Lung (tissue), 17 donors: ENCODE measurements at places on chromosomes 1 and 21.

DNA sequence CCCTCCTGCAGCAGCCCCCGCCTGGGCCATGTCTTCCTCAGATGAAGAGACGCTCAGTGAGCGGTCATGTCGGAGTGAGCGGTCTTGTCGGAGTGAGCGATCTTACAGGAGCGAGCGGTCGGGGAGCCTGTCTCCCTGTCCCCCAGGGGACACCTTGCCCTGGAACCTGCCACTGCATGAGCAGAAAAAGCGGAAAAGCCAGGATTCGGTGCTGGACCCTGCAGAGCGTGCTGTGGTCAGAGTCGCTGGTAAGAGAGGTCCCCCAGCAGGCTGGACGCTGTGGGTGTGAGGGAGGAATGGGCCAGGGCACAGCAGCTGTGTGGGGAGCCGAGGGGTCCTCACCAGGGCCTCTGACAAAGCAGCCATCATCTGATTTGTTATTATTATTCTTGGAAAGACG lies 58.0 kb downstream of the NDUFS5 start:
- no peak for DNase-seq

- DNase-seq = no peak
Measured at GRCh38 chr1:246295968-246296367, 211.1 kb downstream of the SMYD3 start.

- DNase-seq = no peak
Measured at GRCh38 chr1:110102081-110102480, 10.2 kb upstream of the UBL4B start.

- DNase-seq = no peak
Measured at GRCh38 chr1:16122916-16123315, 33.0 kb downstream of the EPHA2 start.

GRCh38 chr21:25997788-25998611 lies 172.6 kb downstream of the APP start:
- peak; percentile 64 for DNase-seq

GRCh38 chr21:38936240-38936639 lies 130.5 kb downstream of the ETS2 start:
- DNase-seq = no peak

DNA sequence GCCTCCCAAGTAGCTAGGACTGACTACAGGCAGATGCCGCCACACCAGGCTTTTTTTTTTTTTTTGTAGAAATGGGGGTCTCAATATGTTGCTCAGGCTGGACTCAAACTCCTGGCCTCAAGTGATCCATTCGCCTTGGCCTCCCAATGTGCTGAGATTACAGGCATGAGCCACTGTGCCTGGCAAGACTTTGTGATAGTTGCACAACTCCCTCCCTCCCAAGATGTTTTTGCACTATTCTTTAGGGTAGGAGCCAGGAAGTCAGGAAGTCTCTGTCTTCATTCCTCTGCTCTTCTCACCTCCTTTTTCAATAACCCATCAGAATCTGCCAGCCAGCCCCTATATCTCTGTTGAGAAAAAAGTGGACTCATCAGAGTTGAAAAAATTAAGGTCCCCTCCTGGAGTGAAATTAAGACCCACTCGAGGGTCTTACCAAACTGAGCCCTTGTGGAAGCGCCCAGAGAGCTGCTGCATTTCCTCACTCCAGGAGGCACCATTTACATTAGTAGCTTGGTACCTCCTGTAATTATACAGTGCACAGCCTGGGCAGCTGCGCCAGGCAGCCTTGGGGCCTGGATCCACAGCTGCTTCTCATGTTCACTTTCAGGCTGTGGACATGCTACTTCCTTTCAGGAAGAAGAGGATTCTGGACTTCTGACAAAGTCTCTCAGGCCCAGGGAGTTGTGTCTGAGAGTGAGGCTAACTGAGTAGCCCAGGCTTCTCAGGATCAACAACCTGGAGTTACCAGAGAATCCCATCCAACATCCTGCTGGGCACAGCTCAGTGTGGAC lies 24.0 kb downstream of the TCEA3 start:
- DNase-seq = no peak

- DNase-seq = peak; percentile 48
Measured at GRCh38 chr1:89754518-89754917, 66.3 kb upstream of the LRRC8D start.

DNA sequence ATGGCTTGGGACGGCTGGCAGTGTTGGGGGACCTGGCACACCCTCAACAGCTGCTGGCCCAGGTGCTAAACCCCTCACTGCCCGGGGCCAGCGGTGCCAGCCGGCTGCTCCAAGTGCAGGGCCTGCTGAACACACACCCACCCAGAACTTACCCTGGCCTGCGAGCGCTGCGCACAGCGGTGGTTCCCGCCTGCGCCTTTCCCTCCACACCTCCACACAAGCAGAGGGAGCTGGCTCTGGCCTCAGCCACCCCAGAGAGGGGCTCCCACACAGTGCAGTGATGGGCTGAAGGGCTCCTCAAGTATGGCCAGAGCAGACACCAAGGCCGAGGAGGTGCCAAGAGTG lies 67.9 kb downstream of the FMO4 start:
- no peak for DNase-seq

DNA sequence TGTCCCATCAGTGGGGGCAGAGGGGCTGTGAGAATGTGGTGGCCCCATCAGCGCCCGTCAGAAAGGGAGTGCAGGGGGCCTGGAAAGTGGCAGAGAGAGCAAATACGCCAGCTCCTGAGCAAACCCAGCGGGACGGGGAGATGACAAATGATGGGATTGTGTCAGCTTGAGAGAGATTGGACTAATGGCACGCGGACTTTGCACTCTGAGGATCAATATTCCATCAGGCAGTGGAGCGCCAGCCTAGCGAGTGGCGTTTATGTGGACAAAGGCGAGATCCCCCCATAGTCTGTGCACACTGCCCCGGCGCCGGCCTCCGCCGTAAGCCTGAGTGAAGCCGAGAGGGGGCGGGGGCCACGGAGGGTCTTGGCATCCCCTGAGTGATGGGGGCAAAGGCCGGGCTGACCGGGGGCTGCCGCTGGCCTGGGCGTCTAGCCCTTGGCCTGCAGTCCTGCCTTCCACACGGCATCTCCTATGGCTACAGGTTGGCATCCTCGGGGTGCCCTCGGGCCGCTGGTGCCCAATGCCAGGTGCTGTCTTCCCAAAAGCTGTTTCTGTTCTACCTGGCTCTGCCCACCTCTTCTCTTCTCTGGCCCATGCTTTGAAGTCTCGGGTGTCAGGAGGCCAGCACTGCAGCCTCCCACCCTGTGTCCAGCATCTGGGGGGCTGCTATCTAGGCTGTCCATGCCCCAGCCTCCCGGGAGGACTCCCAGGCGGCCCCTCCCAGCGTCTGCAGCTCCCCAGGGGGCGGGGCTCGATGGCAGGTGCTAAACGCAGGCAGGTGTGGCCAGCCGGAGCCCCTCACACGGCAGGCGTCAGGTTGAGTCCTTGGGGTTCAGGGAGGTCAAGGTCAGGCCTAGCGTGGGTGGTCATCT lies 46.5 kb downstream of the PRDM16 start:
- DNase-seq = no peak

- DNase-seq = no peak
Measured at GRCh38 chr1:200351826-200352549, 57.8 kb downstream of the ZNF281 start.

DNA sequence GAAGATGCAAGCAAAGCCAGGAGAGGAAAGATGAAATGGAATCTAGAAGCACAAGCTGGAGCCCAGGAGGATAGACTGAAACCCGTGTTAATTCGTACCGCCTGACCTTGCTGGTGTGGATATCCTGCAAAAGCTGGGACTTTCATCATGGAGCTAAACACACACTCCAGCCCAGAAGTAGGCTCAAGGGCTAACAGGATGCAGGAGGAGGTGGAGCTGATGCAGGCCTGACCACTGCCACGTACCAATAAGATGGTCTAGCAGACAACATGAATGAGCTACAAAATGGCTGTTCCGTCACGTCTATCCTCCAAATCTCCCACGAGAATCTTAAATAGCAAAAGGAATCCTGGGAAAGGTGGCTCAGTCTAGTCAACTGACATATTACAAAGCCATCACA lies 270.3 kb downstream of the SDCCAG8 start:
- no peak for DNase-seq

GRCh38 chr1:66323958-66324625 lies 209.9 kb upstream of the SGIP1 start:
- DNase-seq = no peak

DNA sequence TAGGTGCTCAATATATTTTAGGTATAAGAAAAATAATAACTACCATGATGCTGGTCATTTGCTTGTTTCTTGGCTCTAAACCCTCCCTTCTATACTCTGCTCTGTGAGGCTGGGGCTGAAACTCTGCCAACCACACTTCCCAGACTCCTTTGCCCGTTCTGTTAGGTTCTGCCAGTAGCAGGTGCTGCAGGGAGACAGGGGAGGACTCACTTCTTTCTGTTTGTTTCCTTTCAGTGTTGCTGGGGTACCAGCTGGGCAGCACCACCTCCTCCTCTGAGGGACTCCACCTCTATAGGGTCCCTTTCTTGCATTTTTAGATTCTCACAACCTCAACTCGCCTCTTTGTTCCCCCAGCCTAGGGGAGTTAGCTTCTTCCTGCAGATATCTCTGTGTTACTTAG lies 17.0 kb upstream of the SH2D2A start:
- DNase-seq = no peak

- no peak for DNase-seq
Measured at GRCh38 chr21:31420354-31420753, 76.3 kb upstream of the TIAM1 start.

DNA sequence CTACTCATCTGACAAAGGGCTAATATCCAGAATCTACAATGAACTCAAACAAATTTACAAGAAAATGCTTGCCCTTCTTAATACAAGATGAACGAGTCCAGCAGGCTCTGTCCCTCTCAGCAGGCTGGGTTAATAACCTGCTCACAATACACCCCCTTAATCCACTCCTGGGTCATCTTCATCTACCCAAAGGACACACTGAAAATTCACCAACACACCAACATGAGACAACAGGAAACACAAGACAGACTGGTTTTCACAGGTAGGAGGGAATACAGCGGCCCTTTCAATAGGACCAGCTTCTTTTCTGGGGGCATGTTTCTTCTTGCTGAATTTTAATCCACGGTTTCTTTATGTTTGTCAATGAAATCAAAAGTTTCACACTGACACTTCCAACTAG lies 44.6 kb downstream of the SUSD4 start:
- no peak for DNase-seq

GRCh38 chr21:39555911-39556590 lies 56.7 kb upstream of the B3GALT5 start:
- peak; percentile 55 for DNase-seq

GRCh38 chr1:119046785-119047438 lies 58.8 kb upstream of the TBX15 start:
- peak; percentile 86 for DNase-seq

GRCh38 chr21:33419538-33420123 lies 16.4 kb downstream of the IFNGR2 start:
- no peak for DNase-seq

- no peak for DNase-seq
Measured at GRCh38 chr1:1241588-1242219, 4.8 kb downstream of the C1QTNF12 start.

DNA sequence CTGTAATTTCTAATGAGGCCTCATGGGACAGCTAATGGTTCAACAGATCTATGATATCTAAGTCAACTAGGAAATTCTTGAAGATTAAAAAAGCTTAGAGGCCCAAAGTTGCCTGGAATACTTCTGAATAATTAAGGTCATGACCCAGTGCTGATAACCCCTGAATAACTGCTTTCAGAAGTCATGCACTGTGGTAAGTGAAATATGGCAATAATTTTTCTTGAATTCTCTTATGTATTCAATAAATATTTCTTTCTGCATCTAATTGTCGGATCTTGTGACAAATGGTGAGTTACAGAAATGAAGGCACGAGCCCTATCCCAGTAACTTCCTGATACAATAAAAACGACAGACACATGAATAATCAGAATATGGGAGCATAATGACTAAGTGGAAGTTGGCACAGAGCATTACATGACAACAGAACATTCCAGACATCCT lies 219.3 kb upstream of the GREM2 start:
- DNase-seq = no peak

DNA sequence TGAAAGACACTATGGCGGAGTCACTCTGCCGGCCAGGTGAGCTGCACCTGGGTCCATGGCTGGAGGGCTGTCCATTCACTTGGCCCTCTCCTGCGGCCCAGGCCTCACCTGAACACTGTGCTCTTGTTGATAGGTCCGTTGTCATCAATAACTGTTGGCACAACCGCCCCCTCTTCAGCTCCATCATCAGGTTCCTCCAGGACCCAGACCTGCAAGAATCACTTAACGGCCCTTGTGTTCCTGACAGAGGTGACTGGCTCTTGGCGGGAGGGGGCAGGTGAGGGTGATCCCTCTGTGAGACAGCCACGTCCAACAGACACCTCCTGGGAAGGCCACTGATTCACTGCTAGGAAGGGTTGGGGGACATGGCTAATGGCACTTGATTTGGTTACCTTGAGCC lies 54.9 kb downstream of the INAVA start:
- DNase-seq = no peak

DNA sequence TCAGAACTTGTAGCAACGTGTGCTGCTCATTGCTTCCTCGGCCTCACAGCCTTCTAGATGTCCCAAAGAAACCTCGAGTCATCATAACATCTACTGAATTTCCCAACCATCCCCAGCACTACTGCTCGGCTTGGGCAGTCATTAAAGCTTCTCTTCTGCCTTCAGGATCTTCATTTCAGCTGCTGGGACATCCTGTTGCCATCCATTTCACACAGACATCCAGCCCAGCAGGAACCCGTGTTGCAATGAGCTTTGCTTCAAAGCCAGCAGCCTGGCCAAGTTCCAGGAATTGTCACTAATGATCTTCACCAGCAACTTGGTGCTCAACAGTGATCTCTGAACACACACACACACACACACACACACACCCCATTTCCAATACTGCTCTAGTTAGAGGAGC lies 18.5 kb downstream of the WLS start:
- DNase-seq = peak; percentile 95

DNA sequence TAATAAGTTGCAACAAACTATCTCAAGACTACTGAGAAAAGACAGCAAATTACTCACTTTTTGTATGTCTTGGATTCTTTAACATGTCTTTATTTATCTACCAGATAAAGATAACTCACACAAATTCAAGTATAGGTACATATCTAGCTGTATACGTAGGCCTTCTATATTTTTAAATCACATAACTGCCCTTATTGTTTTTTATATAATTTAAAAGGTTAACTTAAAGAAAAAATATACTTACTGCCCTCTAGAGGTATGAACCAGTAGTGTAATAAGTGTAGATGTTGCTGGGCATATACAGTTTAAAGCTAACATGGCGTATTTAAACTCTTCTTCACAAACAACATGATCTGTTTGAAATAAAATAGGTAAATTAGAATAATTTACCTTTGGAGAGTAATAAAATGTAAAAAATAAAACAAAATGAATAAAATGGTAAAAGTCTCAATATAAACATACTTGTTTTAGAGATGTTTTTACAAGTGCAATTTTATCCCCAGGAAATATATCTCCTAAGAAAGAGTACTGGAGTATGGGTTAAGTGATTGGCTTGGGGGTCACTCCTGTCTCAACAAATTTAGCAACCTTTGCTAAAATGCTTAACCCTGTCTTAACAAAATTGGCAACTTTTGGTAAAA lies 235.2 kb downstream of the KCNT2 start:
- no peak for DNase-seq

- peak; percentile 43 for DNase-seq
Measured at GRCh38 chr1:227793948-227794816, 21.3 kb upstream of the PRSS38 start.

- DNase-seq = no peak
Measured at GRCh38 chr21:36949171-36950141, 17.0 kb downstream of the HLCS start.
